ENCODE measurements at places on chromosomes 3 and 15.
A peak's percentile ranks its signal among the peaks of the same experiment; 100 is the strongest.

DNA sequence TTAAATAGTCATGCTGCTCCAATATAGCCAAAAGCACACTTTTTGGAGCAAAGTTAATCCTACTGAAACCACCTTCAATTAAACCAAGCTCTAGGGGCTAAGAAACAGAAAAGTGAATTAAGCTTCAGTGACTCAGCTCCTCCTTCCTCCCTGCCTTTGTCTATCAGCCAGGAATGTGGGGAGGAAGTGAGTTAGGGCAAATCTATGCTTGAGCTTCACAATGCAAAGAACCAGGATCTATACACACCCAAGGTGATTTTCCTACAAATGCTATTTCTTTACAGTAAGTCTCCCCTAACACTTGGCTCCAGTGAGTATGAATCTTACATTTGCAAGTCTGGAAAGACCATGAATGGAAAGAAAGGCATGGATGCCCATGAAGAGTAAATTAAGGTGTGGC lies 212.1 kb downstream of the P3H2 start:
- DNase-seq: no peak

GRCh38 chr3:53077476-53078220 lies 31.8 kb upstream of the SFMBT1 start:
- no peak for DNase-seq

- DNase-seq: no peak
Observed at GRCh38 chr3:132803889-132804288, 81.7 kb upstream of the NPHP3 start.

GRCh38 chr15:91864664-91865063 lies 11.2 kb downstream of the SLCO3A1 start:
- DNase-seq: no peak

DNA sequence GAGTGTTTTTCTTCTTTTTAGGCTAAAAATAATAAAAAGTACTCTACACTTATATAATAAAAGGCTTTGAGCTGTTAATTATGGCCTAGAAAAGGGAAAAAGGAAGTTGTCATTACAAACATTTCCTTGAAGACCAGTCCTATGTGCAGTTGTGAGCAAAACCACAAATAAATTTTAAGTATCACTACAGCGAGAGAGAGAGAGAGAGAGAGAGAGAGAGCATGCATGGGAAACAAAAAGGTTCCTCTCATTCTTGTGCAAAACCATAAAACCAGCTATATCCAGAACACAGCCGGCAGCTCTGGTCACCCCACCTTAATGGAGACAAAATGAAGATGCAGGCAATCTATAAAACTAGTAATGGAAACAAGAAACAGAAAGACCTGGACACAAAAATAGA lies 33.6 kb downstream of the HEG1 start:
- no peak for DNase-seq

- no peak for DNase-seq
Observed at GRCh38 chr15:98586066-98586465, 62.3 kb upstream of the IGF1R start.

DNA sequence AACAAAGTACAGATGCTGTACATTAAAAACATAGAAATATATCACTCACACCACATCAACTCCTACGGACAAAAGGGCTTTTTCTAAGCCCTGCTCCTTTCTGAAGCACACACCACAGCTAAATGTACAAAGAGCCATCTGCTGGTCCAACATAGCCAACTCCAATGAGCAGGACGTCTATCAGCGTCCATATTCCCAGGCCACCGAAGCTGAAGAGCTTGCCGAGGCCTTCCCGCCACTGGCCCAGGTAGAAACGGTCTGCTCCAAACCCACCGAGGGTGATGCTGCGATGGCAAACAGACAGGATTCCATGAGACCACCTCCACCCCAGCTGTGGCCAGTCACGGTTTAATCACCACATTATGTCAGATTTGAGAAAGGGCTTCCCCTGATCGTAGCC lies 9.8 kb downstream of the TM2D3 start:
- no peak for DNase-seq

- no peak for DNase-seq
Observed at GRCh38 chr15:61951949-61952348, 108.3 kb downstream of the VPS13C start.

DNA sequence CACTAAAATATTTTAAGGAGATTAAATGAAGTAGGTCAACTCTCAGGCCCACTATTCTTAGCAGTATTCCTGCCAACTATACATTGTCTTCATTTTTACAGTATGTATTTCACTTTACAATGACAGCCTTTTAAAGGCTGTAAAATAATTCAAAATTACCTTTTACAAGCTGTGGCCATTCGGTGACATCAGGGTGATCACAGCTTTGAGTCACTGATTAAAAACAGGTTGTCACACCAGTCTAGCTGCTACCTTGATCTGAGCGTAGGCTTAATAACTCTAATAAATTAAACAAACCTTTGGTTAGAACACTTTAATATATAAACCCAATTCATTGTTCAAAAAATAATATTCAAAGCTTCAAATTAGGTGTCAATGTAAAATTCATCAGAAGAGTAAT lies 29.9 kb downstream of the UBE3A start:
- DNase-seq: no peak

DNA sequence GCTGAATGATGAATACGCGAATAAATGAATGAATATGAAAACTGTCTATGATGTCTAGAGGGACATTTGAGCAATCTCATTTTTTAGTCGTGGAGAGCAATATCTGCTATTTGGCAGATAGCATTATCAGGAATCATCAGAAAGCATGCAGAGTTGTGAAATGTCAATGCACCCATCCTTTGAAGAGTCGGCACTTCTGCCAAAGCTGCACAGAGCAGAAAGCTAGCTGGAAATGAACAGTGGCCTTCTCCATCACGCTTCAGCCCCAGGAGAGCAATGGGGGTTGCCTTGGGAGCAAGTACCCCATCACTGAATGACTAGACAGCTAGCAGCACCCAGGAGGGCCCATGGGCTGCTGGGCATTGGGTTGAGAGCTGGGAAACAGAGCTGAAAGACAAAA lies 69.1 kb upstream of the PROK2 start:
- no peak for DNase-seq

DNA sequence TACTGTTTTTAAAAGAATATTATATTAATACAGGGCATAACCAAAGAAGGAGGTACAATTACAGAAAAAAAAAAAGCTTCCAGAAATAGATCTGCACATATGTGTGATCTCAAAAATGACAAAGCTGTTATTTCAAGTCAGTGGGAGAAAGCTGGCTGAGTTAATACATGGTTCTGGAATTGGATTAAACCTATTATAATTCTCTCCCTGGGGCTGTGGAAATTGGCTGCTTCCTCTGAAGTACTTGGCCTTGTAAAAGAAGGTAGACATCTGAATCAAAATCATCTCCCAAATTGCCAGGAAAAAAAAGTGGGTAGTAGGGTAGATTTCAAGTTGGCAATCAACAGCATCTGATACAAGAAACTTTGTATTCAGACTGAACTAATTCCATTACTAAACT lies 723.9 kb upstream of the ALCAM start:
- DNase-seq: no peak

- DNase-seq: no peak
Observed at GRCh38 chr3:31729573-31729972, 196.8 kb downstream of the STT3B start.

- no peak for DNase-seq
Observed at GRCh38 chr15:30030345-30030744, 52.4 kb upstream of the GOLGA8J start.

GRCh38 chr3:195207731-195208130 lies 63.2 kb downstream of the XXYLT1 start:
- no peak for DNase-seq

GRCh38 chr3:14262212-14262611 lies 83.6 kb downstream of the LSM3 start:
- no peak for DNase-seq

GRCh38 chr3:190384309-190384756 lies 3.6 kb upstream of the CLDN16 start:
- DNase-seq: no peak

- peak; percentile 14 for DNase-seq
Observed at GRCh38 chr3:15241341-15241740, 35.3 kb downstream of the CAPN7 start.

GRCh38 chr3:123926396-123926795 lies 34.6 kb downstream of the CCDC14 start:
- DNase-seq: no peak

- DNase-seq: no peak
Observed at GRCh38 chr3:148510116-148510515, 187.6 kb upstream of the AGTR1 start.

DNA sequence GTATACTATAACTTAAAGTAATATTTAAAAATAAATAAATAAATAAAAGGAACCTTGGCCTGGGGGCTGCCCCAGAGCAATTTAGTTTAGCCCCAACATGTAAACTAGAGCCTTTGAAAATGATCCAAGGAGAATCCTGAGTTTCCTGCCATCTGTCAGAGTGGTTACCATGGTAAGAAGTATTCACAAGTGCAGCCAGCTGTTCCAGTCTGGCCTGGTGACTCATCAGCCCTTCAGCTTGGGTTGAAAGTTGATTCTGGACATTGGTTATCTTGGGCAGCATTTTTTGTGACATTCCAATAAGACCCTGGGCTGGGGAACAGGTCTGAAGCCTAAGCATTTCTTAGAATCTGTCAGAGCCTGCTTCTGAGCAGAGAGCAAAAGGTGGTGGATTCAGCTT lies 72.7 kb upstream of the LRTM1 start:
- DNase-seq: no peak

- DNase-seq: no peak
Observed at GRCh38 chr3:89946884-89947283, 839.5 kb downstream of the EPHA3 start.

DNA sequence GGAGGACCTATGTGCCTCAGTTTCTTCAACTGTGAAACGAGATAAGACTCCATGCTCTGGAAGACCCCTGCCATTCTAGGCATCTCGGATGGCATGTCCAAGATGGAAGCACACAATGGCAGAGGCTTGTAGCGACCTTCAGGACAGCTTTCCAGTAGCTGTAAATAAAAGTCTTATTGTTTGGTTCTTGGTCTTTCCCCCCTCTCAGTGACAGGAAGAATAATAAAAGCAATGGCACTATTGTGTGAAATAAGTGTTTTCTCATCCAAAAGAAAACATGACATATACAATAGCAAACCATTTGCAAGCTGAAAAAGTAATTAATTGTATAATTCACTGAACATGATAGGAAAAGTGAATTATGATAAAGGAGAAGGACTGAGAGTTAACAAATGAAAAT lies 32.5 kb upstream of the CD47 start:
- DNase-seq: no peak

DNA sequence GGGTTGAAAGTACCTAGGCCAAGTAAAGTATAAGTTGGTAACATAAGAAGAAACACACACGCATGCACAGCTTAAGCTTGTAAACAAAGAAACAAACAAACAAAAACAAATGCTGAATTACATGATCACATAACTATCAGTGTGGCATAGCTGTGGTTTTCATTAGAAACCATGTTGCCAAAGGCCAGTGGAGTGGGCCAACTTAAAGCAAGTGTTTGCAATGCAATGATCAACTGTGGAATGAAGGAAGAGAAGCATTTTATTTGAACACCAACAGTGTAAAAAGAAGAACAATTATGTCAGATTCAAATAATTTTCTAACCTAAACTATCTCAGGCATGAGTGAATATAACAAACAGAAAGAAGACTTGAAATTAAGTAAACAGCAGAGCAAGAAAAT lies 199.4 kb upstream of the STRIT1 start:
- DNase-seq: no peak

DNA sequence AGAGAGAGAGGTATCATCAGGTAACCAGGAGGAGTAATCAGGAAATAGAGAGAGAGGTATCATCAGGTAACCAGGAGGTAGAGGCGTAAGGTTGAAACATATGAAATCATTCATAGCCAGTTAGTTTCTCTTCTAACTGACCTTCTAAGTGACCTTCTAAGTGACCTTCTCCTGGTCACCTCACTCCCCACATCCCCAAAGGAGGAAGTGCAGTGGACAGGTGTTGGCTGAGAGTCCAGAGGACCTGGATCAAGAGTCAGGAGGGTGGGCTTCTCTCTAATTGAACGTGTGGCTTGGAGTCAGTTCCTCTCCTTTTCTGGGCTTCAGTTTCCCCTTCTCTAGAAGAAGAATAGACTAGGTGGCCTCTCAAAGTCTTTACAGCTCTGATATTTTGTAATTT lies 121.3 kb upstream of the DLG1 start:
- no peak for DNase-seq

DNA sequence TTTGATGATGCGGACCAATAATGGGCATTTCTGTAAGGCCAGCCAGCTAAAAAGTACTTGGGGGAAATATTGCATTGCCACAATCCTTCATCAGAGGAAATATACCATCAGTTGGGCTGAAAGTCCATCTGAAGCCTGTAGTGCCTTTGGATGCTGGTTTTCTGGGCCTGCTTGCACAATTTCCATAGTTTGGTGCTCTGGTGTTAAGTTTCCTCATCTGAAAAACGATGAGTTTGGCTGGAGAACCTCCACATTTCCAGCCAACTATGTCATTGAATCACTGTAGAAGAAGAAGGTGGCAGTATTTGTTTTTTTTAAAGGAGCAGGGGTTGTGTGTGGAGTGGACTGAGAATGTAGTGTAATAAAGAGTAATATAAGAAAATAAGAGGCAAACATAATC lies 10.1 kb downstream of the CCNB2 start:
- DNase-seq: no peak

- no peak for DNase-seq
Observed at GRCh38 chr3:18827664-18828063, 320.6 kb upstream of the KCNH8 start.

GRCh38 chr3:42161050-42161935 lies 70.1 kb downstream of the TRAK1 start:
- no peak for DNase-seq

GRCh38 chr3:66473692-66474091 lies 27.1 kb downstream of the LRIG1 start:
- DNase-seq: no peak

- no peak for DNase-seq
Observed at GRCh38 chr15:83339396-83339795, 54.9 kb upstream of the BNC1 start.

DNA sequence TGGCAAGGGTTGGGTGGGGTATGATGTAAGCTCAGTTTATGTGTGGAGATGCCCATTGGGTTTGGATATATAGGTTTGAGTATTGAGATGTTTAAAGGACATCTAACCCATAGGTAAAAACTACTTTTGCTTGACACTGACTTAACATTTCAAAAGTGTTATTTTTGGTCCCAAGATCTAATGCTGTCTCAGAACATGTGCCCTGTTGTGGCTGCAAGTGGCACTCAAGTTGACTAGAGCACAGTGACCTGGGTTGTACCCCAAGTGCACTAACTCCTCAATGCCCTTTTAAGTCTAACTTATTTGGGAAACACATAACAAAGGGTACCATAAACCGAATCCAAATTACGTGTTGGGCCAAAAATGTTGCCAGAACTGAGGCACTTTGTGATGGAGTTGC lies 56.5 kb upstream of the CCR4 start:
- no peak for DNase-seq

Measured in activated CD8-positive, alpha-beta memory T cell treated with anti-CD3 and anti-CD28 coated beads for 4 hours (primary cell).